ENCODE measurements at places on chromosomes 7 and 10.
A peak's percentile ranks its signal among the peaks of the same experiment; 100 is the strongest.

GRCh38 chr7:137703291-137704010 is 143.3 kb downstream of the DGKI start:
- no peak for DNase-seq

DNA sequence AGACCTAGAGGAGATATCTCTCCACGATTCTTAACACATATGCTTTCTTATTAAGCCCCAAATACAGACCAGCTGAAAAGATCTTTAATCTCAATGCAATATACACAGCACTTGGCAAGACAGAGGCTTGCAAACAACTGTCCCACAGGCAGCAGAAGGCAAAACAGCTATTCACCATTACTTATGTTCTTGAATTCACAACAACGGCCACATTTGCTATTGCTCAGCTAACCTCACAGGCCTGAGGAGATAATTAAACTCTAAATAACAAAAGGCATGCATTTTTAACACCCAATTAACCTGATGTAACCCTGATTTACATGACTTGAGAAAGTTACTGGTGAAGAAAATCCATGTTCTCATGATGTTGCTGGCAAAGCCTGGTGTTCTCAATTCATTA is 216.4 kb downstream of the CRPPA start:
- DNase-seq, result no peak

DNA sequence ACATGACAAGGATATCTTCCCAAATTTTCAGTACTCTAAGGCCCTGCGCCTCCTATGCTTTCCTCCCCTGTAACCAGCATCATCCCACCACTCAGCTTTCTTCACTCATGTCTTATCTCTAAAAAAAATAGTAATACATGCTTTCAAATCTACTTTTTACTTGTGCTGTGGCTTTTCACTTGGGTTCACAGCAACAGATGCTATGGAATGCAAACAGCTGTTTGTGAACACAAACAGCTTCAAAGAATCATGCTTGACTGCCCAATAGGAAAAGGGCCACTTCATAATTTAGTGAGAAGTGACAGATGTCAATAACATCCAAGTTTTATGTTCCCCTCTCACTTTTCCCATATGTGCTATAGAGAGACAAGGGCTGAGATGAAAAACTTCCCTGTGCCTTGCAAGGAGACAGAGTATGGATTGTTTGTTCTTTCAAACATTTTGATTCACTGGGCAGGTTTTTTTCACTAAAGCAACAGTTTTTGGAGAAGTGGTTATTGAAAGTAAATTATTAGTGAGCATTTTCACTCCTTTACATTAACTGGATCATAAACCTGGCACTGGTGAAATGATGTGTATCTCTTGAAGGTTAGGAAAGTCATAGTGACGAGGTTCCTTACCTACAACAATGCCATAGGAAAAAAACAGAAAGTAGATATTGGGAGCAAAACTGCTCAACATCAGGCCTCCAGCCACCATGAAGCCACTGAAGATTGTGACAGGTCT is 37.3 kb downstream of the SLC16A9 start:
- no peak for DNase-seq

DNA sequence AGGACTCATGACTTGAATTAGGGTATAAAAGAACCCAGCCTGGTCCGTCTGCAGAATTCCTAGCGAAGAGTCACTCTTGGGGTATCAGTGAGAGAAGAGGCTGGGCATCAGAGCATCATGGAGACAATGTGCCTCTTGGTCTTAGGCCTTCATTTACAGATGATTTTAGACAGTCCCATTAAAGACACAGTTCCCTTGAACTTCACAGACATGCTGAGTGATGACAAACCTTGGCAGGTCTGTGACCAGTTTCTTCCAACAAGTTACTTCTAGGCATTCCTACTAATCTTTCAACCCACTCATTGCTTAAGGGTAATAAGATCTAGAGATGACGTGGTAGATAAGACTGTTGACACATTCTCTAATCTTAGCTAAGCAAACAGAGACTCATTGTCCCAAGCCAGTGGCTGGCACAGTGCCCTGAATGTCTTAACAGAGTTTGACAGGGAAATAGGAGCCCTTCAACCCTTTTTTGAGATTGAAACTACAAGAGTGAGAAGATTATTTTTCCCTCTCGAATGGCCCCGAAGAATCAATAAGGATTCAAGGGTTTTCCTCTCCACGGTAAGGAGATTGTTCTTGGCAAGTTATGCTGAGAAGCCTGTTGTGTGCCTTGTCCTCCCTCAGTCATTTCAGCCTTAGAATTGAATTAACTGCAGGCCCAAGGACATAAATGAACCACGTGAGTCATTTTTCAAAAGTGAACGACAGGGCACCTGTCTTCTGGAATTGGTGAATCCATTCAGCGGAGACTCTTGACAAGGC is 281.1 kb downstream of the CCDC3 start:
- DNase-seq, result peak; percentile 52

- no peak for DNase-seq
Observed at GRCh38 chr10:133420028-133420427, 4.4 kb downstream of the SPRN start.

DNA sequence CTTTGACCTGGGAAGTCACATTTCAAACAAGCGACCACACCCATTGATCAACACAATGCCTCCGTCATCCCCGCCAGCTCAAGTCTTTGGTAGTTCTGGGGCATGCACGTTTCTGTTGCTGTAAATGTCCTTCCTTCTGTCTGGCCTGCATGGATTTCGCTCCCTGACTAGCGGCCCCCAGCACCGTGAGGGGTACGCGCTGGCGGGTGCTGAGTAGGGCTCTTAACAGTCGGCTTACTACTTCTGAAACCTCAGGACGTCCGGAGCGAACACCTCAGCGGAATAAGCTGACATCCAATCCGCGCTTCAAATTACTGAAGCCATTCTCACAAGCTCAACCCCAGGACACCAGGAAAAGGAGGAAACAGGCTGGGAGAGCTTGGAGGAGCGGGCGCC is 505 bp downstream of the NUDCD3 start:
- DNase-seq, result no peak

- peak; percentile 54 for DNase-seq
Observed at GRCh38 chr10:113386005-113386404, 166.8 kb upstream of the HABP2 start.

DNA sequence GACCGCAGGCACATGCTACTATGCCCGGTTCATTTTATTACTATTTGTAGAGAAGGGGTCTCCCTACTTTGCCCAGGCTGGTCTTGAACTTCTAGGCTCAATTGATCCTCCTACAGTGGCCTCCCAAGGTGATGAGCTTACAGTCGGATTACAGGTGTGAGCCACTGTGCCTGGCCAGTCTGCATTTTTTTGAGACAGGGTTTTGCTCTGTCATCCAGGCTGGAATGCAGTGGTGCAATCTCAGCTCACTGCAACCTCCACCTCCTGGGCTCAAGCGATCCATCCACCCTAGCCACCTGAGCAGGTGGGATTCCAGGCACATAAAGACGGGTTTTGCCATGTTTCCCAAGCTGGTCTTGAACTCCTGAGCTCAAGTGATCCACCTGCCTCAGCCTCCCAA is 2.3 kb upstream of the H2BK1 start:
- DNase-seq, result no peak

DNA sequence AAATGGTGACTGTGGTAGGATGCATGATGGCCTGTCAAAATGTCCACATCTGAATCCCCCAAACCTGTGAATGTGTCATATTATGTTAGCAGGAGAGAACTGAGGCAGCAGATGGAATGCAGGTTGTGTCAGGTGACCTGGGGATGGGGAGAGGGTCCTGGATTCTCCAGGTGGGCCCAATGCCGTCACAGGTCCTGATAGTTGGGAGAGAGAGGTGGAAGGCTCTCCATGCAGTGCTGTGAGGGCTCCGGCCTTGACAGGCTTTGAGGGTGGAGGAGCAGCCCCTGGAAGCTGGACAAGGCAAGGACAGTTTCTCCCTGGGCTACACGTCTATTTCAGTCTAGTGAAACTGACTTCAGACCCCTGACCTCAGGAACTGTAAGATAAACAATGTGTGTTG is 330.9 kb upstream of the ZNF32 start:
- DNase-seq, result no peak

- no peak for DNase-seq
Observed at GRCh38 chr7:36787933-36788378, 63.7 kb upstream of the AOAH start.

DNA sequence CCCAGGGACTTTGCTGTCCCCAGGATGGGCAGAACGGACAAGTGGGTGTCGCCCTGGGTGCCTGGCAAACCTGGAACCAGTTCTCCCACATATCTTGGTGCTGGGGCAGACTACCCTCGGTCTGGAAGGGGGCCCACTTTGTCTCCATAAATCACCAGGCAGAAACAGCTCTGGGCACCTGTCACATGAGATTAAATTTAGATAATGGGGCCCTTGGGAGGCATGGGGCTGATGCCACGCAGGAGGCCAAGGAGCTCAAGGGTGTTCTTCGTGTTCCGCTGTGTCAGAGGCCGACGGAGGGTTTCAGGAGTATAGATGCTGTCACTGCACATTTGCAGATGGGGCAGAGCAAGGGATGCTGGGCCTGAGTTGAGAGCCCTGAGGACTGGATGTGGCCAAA is 72.7 kb downstream of the TMEM130 start:
- no peak for DNase-seq

- DNase-seq, result no peak
Observed at GRCh38 chr10:6694447-6695140, 114.5 kb upstream of the PRKCQ start.

Measured in skin of body (tissue), 3 donors.